Activated T-helper 9 cell treated with anti-CD3 and anti-CD28 coated beads, Interleukin-2, amount 50 U/mL, for 16 hours (primary cell): ENCODE measurements at places on chromosomes 4 and X.

GRCh38 chrX:95974890-95975289 lies 709.8 kb upstream of the DIAPH2 start:
- DNase-seq = no peak

GRCh38 chrX:118633530-118633929 lies 93.9 kb upstream of the IL13RA1 start:
- DNase-seq = no peak

GRCh38 chrX:55815546-55815945 lies 98.0 kb downstream of the RRAGB start:
- DNase-seq = no peak

DNA sequence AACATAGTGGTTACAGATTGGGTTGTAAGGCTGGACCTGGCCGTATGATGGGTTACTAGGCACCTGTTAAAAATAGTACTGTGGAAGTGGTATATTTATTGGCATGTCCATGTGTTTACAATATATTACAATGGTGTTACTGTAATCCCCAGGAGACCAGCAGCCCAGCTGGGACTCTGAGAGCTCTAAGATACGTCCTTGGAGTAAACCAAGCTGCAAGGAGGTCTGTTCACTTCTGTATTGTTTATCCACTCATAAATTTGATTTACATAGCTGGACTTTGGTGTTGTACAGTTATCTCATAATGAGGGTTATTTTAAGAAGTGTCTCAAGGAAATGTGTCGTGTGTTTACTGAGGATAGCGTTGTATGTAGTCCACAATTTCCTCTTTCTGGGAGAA lies 93.8 kb downstream of the TBL1X start:
- DNase-seq = no peak

GRCh38 chrX:7143941-7144525 lies 3.5 kb upstream of the STS start:
- no peak for DNase-seq

DNA sequence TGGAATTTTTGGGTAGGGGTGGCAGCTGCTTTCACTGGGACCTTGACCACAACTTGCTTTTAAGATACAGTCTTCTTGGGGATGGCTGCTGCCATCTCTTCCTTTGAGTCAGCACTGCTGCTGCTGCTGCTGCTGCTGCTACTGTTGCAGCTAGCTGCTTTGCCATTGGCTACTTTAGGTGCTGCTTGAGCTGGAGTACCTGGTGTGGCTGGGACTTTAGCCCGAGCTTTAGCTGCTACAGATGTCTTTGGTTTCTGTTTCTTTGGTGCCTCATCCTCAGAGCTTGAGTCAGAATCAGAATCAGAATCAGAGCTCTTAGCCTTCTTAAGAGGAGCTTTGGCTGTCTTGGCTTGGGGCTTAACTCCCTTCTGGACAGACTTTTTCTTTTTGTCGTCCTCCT lies 52.2 kb downstream of the FAM9B start:
- DNase-seq = no peak

- DNase-seq = peak; percentile 76
Measured at GRCh38 chrX:153507484-153508178, 9.8 kb upstream of the ATP2B3 start.

GRCh38 chr4:75655562-75655961 lies 17.6 kb downstream of the G3BP2 start:
- DNase-seq = no peak

DNA sequence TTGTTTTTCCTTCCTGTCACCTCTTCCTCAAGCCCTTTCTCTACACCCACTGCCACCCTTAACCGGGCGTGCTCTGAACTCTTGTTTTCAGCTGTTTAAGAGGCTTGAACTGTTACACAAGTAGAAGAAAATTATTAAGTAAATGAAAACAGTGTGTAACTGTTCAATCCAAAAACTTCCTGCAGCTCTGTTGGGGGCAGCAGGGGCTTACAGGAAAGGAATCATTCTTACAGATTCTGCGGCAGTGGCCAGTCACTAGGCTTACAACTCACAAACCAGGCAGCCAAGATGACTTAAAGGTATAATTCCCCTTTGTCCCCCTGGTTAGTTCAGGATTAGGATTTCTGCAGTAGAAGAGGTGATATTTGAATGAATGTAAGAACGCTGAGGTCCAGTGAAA lies 70.2 kb upstream of the ETNPPL start:
- no peak for DNase-seq

DNA sequence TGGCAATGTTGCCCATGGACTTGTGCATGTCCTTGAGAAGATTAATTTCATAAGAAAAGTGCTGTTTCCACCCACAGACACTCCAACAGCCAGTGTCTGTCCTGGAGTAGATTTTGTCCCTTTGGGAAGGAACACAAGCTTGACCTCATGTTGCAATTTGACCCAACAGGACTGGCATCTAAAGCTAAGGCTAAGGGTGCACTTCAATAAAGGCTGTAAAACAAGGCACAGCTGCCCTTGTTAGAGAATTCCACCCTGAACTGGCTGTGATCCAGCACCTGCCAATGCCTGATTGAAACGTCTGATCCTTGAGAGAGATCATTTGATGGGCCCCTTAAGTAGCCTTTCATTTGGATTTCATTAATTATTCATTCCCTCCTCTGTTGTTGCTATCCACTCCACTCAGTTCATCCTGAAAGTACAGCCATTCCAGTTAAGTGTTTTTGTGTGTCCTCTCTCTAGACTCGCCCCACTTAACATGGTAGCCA lies 56.2 kb downstream of the CD99L2 start:
- no peak for DNase-seq

DNA sequence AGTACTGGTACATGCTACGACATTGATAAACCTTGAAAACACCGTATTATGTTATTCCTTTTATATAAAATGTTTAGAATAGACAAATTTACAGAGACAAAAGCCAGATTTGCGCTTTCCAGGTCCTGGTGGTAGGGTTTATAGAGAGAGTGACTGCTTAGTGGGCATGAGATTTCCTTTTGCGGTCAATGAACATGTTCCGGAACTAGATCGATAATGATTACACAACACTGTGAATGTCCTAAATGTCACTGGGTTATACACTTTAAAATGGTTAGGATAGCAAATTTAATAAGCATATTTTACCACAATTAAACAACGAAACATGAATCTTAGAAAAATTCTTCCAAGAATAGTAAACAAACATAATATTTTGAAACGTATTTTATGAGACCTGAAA lies 77.3 kb downstream of the MAGEA10 start:
- DNase-seq = no peak

DNA sequence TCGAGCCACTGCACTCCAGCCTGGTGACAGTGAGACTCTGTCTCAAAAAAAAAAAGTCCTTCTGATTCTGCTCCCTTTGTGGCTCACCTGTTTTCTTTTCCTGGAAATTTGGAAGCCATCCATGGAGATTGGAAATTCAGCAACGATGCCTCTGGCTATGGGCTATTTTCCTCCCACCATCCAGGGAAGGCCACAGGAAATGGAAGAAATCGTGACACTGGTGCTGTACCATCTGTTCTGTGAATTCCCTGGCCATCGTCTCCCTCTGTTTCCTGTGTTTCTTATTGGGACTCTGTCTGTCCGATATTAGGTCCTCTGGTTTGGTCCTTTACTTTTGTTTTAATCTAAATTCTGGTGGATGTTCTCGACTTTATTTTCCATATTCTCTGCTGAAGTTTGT lies 29.4 kb upstream of the ADRA2C start:
- no peak for DNase-seq

- DNase-seq = no peak
Measured at GRCh38 chrX:19560611-19561010, 45.3 kb upstream of the MAP3K15 start.

DNA sequence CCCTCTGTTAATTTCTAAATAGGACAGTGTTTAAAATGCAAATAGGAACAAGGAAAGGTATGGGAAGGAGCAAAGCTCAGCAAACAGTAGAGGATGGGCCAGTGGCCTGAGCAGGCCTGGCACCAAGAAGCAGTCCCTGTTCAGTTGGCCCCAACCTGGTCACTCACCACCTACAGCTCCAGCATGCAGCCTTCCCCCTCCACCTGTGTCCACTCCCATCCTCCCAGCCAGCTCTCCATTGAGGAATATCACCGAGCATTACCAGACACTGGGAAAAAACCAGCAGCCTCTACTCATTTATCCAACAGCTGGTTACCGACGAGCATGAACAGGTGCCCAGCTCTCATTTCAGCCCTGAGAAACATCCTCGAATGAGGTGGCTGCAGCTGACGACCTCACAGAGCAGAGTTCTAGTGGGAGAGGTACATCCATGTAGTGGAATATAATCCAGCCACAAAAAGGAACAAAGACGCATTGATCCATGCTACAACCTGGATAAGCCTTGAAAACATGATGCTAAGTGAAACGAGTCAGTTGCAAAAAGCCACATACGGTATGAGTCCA lies 25.6 kb downstream of the CD99L2 start:
- DNase-seq = no peak

DNA sequence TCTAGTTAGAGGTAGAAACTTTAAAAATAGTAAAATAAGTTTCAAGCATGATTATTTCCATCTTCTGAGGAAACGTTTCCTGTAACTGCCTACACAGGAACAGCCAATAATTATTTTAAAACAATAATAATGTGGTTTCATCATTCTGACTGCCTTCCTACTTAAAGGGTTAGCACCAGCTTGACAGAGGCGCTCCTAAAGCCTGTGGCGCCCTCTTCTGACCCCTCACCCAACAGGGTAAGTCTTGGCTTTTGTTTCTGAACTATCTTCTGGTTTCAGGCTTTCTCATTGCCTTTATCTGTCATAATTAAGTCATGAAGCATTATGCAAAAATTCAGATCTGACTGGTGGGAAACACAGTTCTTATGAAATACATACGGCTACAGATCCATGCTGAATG lies 96.7 kb downstream of the ITM2A start:
- peak; percentile 62 for DNase-seq

DNA sequence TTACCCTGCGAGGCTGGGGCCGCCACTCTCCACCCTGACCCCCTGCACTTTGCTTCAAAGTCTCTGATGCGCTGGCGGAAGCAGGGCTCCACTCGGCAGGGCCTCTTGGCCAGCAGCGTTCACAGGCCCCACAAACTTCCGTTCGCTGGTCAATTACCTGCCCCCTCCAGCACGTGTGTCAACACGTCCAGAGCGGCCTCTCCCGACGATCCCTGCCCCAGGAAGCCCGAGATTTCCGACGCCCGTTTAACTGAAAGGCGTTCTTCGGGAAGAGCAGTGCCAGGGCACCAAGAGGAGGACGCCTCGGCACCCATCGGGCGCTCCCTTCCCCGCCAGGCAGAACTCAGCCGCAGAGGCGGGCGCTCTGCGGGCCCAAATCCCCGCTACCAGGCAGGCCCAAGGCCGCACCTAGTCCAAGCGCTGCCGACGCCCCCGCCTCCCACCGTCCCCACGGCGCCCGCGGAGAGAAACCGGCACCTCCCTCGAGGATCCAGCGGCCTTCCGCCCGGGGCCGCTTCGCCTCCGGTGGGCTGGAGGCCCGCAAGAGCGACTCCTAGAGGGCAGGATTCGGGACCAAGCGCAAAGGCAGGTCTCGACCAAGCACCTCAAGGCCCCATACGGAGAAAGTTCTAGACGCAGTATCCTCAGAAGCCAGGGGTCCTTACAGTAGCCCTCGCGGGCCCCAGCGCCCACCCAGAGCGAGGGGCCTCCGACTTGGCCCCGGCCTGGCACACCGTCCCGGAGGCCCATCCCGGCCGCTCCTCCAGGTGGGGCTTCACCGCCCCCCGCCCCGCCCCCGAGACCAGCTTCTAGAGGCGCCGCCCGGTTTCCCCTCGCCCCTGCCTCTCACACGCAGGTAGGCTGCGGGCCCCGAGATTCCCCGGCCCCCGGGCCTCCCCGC lies 586 bp downstream of the BCAP31 start:
- peak; percentile 33 for DNase-seq

DNA sequence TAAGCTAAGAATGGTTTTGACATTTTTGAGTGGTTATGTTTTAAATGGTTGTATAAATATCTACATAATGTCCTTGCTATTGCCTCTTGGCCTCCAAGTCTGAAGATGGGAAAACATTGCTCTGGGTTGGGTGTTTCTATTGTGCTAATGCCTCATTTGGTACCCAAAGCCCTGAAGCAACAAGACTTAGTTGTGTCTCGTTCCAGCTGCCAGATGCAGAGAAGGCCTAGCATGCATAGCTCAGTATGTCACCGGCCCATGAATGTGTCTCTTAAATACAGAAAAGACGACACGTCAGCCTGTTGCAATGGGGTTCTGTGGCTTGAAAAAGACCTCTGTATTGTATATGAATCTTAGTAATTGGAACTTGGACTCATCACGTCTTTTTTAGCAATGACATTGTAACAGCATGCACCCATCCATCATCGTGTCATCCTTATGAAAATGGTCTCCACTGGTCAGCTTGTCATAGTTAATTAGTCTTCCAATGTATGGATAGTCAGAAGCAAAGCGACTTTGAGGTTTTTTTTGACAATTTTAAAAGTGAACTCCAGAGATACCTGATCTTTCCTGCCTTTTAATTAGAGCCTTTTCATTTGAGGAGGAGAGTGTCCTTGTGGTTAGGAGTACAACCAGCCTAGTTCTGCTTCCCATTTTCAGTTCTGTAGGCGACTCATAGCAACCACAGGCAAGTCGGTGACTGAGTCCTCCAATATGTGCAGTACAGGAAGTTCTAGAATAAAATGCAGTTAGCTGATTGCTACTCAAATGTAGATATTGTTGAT lies 126.4 kb upstream of the GATB start:
- no peak for DNase-seq

DNA sequence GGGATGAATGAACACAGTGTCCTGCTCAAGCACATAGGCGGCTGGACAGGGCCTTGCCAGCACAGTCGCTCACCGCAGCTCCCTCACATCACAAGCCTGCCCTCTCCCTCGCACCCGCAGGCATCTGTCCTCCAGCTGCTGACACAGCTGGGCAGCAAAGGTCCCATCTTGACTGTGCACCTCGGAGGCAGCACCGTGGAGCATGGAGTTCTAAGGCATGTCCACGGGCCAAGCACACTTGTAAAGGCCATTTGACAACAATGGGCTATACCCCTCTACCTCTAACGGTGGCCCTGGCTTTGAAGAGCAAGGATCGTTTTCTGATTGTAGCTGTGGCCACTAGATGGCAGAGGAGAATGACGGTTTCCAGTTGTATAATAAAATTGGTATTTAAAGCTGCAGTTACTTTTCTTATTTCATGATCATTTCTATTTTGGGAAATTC lies 53.8 kb downstream of the APLN start:
- DNase-seq = no peak

- no peak for DNase-seq
Measured at GRCh38 chr4:76201276-76201675, 12.3 kb downstream of the SCARB2 start.

DNA sequence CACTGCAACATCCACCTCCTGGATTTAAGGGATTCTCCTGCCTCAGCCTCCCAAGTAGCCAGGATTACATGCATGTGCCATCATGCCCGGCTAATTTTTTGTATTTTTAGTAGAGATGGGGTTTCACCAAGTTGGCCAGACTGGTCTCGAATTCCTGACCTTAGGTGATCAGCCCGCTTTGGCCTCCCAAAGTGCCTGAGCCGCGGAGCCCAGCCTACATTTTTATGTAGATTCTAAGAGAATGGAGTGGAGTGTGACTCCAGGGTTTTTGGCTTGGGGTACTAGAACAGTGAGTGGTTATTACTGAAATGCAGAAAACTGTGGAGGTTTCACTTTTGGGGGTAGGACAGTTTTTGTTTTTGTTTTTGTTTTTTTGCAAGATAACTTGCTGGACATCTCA lies 806.0 kb downstream of the ADGRL3 start:
- no peak for DNase-seq

- no peak for DNase-seq
Measured at GRCh38 chr4:41820473-41820872, 71.9 kb upstream of the PHOX2B start.
